ENCODE measurements at places on chromosomes 3 and 15.

- H3K27me3 ChIP-seq: no peaks in the 10 kb centered on the region
- no peak for DNase-seq
- no peaks in the 10 kb centered on the region for H3K36me3 ChIP-seq
- peaks cover 7% of the 10 kb centered on the region for H3K4me1 ChIP-seq
Measured at GRCh38 chr3:19881036-19881435, 53.0 kb downstream of the EFHB start.

GRCh38 chr15:48505067-48505466 is 140.4 kb downstream of the FBN1 start:
- H3K27ac ChIP-seq: no peak overlapping the region
- H3K36me3 ChIP-seq: peaks cover 12% of the 10 kb centered on the region
- no peak overlapping the region for H3K4me3 ChIP-seq
- no peaks in the 10 kb centered on the region for H3K27me3 ChIP-seq

- no peak overlapping the region for H3K4me3 ChIP-seq
- no peaks in the 10 kb centered on the region for H3K27me3 ChIP-seq
- H3K27ac ChIP-seq: no peak overlapping the region
- no peaks in the 10 kb centered on the region for H3K36me3 ChIP-seq
- no peaks in the 10 kb centered on the region for H3K4me1 ChIP-seq
Measured at GRCh38 chr15:31522028-31522427, 195.4 kb downstream of the KLF13 start.

- H3K36me3 ChIP-seq: no peaks in the 10 kb centered on the region
- DNase-seq: no peak
- H3K27ac ChIP-seq: no peak overlapping the region
- no peak overlapping the region for H3K4me3 ChIP-seq
Measured at GRCh38 chr3:70597312-70597711, 284.9 kb upstream of the MDFIC2 start.

DNA sequence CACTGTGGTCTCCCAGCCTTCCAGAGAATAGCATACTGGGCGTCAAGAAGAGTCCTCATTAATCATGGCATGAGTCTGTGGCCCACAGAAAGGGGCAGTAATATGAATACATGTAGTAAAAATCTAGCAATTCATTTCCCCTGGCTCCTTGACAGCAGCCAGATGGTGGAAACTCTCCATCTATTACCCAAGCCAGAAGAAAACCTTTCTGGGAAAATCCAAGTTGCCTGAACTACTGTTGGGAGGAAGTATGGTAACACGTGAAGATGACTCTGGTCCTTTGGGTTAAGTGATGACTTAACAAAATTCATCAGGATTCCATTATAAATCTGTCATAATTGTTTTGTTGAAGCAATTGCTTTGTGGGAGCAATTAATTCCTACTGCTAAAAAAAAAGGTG is 530.5 kb downstream of the FHIT start:
- no peaks in the 10 kb centered on the region for H3K27me3 ChIP-seq
- H3K4me1 ChIP-seq: no peaks in the 10 kb centered on the region
- H3K27ac ChIP-seq: no peak overlapping the region

GRCh38 chr3:149655826-149656574 is 1.8 kb downstream of the WWTR1 start:
- peak overlapping the region; percentile 75 for H3K4me3 ChIP-seq
- H3K36me3 ChIP-seq: no peaks in the 10 kb centered on the region
- peaks cover 16% of the 10 kb centered on the region for H3K4me1 ChIP-seq
- no peak for DNase-seq
- peak overlapping the region; percentile 96 for H3K27ac ChIP-seq

GRCh38 chr3:130711565-130712324 is 34.9 kb downstream of the PIK3R4 start:
- DNase-seq: no peak
- H3K27ac ChIP-seq: no peak overlapping the region
- no peak overlapping the region for H3K4me3 ChIP-seq
- H3K4me1 ChIP-seq: no peaks in the 10 kb centered on the region
- H3K36me3 ChIP-seq: peaks cover 39% of the 10 kb centered on the region

DNA sequence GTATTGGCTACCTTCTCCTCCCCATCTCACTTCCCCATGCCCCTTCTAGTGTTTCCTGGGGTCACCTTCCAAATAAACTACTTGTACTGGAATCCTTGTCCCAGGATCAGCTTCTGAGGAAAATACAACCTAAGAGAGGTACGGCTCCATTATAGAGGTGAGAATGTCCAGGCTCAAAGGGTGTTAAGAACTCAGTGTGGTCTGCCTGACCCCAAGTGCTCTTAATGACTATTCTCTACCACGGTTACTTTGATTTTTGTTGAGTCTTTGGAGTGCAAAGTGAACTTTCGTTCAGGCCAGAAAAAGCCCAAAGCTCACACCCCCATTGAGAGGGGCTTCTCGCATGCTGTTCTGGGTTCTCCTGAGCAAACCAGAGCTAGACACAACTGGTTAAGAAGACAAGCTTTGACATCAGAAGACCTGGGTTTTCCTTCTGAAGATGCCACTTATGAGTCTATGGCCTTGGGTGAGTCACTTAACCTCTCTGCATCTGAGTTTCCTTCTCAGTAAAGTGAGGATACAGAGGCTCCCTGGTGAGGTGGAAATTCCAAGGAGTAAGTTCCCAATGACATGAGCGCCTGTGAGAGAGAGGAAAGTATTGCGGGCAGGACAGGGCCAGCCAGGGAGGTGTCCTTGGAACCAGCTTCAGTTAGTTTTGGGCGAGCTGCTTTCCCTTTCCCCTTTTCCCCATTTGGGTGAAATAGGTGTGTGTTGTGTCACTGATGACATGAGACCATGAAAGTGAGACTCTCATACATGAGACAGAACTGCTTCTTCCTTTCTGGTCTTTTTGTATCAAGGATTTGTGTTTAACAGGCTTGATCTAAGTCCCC is 475.0 kb upstream of the PROK2 start:
- no peak for DNase-seq
- H3K36me3 ChIP-seq: no peaks in the 10 kb centered on the region
- H3K4me1 ChIP-seq: peaks cover 18% of the 10 kb centered on the region
- H3K27ac ChIP-seq: no peak overlapping the region
- H3K4me3 ChIP-seq: no peak overlapping the region

DNA sequence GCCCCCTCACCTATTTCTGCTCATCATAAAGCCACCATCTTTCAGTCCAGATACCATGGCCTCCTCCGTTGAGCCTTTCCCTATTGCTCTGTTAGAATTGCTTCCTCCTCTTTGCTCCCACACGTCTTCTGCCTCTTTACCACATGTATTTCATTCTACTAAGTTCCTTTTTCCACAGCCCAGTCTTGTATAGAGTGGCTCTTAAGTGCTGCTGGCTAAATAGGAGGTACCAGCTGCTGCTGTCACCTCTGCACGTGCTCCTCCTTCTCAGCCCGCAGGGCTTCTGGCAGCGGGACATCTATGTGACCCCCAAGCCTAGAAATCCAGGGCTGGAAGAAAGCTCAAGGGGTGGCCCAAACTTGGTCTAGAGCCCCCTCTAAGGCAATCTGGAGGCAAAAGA is 38.8 kb upstream of the PLXND1 start:
- no peaks in the 10 kb centered on the region for H3K27me3 ChIP-seq
- no peaks in the 10 kb centered on the region for H3K36me3 ChIP-seq
- DNase-seq: no peak
- H3K27ac ChIP-seq: no peak overlapping the region

DNA sequence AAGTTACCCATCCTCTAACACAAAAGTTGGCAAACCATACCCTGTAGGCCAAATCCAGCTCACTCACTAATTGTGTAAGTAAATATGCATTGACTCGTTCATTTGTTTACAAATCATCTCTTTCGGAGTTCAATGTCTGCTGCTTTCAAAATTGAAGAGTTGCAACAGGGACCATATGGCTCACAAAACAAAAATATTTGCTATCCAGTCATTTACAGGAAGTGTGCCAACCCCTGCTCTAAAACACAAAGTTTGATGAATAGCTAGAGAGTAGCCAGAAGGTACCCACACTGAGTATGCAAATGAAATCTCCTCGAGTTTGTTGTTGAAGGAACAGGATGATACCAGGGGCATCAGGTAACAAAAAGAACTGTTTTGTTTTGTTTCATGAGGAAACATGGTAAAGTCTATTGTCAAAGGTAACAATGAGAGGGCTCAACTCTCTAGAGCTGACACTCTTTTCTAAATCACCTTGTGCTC is 236.2 kb upstream of the THBS1 start:
- H3K27ac ChIP-seq: no peak overlapping the region
- no peaks in the 10 kb centered on the region for H3K36me3 ChIP-seq
- no peak for DNase-seq
- no peaks in the 10 kb centered on the region for H3K27me3 ChIP-seq
- no peaks in the 10 kb centered on the region for H3K4me1 ChIP-seq

DNA sequence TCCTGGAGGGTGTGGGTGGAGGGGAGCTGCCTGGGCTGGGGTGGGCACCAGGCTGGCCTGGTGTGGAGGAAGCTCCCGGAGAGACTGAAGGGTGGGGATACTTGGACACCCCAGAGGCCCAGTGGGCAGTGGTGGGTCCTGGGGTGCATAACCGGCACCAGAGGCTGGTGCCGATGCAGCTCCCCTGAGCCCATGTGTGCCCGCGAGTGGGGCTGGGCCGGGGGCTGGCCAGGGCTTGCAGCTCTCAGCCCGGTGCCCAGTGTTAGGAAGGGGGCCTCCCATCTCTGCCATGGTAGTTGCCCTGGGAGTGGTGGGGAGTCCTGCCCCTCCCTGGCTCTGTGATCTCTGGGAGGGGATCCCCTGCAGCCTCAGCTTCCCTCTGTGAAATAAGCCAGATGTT is 9.3 kb downstream of the PLXNA1 start:
- H3K36me3 ChIP-seq: peaks cover 16% of the 10 kb centered on the region
- no peaks in the 10 kb centered on the region for H3K27me3 ChIP-seq
- DNase-seq: no peak

All from upper lobe of right lung (tissue), 1 donor.